ENCODE measurements at places on chromosomes 1 and 21.
A peak's percentile ranks its signal among the peaks of the same experiment; 100 is the strongest.

GRCh38 chr1:170674986-170675385 is 11.1 kb downstream of the PRRX1 start:
- DNase-seq = no peak

DNA sequence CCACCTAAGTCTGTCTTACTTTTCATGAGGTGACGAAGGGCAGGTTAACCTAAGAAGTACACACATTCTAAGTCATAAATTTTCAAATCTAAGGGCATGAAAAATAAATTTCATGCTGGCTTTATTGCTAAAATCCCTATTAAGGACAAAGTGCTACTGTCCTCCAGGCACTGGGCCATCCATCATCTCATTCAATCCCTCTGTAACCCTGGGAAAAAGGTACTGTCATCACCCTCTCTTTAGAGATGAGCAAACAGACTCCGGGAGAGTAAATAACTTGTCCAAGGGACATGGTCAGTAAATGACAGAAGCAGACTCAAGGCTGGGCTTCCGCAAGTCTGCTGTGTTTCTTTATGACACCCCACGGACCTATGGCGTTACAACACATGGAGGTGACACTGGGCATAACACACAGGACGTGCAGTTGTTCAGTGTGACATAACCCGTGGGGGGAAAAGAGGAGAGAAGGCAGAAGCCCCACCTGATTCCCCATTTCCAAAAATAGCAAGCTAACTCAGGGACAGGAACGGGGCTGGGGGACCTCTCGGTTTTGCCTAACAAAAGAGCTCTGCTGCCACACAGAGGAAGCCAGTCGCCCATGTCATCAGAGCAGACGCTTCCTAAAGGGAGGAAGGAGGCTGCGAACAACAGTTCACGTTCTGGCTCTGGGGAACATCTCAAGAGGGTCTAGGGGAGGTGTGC is 12.5 kb upstream of the SRM start:
- DNase-seq = no peak

DNA sequence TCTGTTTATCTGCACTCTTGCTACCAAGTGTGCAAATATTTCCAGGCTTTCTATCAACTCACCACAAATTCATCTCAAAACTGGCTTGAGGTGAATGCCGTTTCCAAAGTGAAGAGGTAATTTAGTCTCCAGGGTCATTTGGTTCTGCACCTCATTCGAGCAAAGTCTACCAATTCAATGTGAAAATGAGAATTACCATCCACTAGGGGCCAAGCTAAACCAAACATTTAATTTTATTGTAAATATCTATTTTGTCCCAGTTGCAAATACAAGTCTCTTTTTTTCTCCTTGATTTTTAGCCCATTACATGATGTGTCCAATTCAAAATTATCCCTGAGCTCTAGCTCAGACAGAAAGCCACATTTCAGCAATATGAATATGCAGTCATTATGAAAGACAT is 152.3 kb upstream of the PTBP2 start:
- no peak for DNase-seq

DNA sequence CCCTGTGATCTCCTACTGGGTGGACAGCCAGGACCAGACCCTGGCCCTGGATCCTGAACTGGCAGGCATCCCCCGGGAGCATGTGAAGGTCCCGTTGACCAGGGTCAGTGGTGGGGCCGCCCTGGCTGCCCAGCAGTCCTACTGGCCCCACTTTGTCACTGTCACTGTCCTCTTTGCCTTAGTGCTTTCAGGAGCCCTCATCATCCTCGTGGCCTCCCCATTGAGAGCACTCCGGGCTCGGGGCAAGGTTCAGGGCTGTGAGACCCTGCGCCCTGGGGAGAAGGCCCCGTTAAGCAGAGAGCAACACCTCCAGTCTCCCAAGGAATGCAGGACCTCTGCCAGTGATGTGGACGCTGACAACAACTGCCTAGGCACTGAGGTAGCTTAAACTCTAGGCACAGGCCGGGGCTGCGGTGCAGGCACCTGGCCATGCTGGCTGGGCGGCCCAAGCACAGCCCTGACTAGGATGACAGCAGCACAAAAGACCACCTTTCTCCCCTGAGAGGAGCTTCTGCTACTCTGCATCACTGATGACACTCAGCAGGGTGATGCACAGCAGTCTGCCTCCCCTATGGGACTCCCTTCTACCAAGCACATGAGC is 17.2 kb upstream of the SLC25A44 start:
- no peak for DNase-seq

- peak; percentile 60 for DNase-seq
Measured at GRCh38 chr1:34884961-34885360, 25.4 kb upstream of the SMIM12 start.

DNA sequence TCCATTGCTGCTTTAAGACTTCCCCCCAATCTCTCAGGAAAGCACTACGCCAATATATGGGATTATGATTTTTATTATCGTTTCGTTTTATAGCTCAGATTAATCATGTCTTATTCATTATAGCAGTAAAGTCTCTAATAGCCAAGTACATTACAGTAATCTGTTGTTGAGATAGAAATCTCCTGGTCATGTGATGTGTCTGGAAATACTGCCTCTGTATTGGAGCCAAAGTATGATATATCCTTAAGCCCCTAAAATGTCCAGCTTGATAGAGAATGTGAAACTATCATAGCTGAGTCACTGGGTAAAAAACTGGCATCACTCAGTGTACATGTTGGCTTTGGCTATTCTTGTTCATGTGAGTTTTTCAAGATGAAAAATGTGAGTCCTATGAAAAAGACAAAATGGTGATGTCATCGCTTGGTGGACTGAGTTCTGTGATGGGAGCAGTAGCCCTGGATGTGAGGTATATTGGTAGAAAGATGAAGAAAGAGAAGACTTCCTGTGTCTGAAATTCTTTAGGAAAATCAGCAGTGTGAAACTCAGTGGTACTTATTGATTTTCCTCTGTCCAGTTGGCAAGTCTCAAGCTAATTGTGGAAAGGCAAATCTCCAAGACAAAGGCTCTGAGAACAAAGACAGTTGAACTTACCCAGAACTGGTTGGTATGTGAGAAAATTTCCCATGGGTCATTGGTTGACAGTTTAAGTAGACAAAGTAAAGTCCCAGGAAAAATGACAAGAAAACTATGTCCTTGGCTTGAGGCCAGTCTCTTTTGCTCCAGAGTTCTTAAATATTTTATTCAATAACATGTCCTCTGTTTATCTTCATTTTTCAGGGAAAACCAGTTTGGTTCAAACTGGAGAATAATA is 76.2 kb downstream of the BRINP2 start:
- no peak for DNase-seq

GRCh38 chr1:94602316-94602715 is 60.8 kb upstream of the F3 start:
- no peak for DNase-seq

DNA sequence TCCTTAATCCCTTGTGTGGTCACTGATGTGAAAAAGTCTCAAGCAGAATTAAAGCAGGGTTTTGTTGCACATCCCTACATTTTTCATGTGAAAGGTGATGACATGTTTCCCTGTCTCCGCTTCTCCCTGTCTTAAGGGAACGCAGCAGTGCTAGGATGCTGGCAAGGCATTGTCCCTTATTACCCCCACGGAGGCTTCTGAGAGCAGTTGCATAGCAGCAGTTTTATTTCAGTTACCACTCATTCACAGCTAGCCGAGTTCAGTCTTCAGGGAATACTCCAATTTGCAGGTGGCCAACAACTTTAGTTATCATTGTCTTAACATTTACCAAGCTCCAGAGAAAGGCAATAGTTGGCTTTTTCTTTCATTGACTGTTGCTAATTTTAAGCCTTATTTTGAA is 89.1 kb downstream of the CLEC20A start:
- no peak for DNase-seq

GRCh38 chr1:45622524-45623394 is 1.1 kb downstream of the CCDC17 start:
- no peak for DNase-seq

DNA sequence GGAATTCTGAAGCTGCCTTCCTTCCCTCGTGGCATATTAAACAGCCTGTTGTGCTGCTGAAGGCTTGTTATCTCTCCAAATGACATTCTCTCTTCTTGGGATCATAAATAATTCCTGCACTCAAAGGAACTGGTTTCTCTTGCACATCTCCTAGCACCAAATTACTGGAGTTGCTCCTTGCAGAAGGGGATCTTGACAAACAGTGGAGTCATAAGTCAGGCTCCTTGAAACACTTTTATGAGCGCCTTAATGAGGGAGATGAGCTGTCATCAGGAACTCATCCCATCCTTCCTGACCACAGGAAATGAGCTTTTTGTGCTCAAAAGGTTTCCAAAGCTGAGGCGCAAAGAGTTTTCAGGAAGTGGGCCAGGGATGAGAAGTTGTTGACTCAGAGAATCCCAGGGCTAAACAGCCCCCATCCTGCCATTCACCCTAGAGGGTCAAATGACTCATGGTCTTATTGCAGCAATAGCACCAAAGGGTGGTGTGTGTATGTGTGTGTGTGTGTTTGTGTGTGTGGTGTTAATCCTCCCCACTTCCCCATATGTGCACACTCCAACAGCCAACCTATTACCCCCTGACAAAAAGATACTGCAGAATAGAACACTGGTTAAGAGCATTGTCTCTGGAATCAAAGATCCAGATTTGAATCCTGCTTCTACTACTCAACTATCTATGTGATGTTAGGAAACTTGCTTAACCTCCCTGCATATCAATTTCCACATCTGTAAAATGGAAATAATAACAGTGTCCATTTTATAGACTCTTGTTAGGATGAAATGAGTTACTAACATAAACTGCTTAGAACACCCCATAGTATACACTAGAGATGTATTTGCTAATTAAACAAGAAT is 2.8 kb upstream of the PHC2 start:
- DNase-seq = no peak

DNA sequence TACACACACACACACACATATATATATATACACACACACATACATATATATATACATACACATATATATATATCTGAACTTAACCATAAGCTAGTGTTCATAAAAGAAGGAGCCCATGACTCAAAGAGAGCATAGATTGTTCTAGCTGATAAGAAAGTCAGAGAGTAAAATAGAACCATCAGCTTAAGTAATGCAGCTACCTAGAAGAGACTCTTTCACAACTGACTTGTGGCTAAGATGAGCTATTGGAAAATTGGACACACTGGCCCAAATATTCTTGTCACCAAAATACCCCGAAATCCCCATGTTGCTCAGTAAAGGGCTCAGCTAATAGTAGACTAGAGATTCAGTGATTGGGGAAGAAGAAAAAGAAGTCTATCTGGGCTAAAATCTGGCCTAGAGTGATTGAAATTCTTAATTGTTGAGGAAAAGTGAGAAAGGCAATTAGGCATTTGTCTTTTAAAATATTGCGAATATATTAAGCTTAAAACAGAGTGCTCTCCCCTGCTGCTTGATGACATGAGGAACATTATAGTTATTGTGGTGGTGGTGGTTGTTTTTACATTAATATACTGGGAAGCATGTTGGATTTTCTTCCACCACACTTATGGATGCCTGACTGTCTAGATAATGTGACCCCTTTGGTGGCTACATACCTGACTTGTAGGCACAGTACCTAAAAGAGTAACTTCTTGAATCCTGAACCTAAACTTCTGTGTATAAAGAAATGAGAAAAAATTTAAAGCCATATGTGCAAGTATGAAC is 6.3 kb downstream of the SLAMF1 start:
- DNase-seq = no peak

- no peak for DNase-seq
Measured at GRCh38 chr1:82628887-82629286, 828.2 kb downstream of the ADGRL2 start.

DNA sequence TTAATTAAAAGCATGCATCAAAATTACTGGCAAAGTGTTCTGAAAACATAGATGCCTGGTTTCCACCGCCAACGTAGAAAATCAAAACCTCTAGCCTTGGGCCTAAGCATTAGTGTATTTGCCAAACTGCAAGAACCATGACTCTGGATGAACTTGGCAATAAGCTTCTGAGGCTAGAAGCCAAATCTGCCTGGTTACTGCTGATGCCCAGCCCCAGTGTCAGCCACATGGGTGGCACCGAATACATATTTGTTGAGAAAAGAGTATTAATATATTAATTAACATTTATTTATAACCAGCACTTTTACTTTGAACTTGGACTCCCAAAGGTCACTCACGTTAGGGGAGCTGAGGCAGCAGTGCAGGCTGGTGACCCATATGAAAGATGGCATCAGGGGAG is 140.6 kb upstream of the HMGB4 start:
- no peak for DNase-seq

- DNase-seq = no peak
Measured at GRCh38 chr1:100411574-100411973, 59.3 kb downstream of the CDC14A start.

- DNase-seq = no peak
Measured at GRCh38 chr1:116731439-116731838, 22.8 kb upstream of the CD2 start.

DNA sequence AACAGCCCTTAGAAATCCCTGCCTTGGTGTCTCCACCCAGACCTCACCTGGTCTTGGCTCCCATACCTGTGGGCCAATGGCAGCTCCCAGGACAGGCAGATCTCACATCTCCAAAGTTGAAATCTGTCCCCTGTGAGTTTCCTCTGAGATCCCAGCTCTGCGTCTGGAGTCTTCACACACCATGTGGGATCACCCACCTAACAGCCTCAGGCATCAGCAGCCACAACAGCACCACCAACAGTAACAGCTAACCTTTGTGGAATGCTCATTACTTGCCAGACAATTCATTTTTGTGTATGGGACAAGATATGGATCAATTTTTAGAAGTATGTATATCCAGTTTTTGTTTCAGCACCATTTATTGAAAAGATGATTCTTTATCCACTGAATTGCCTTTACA is 523.2 kb downstream of the MATN1 start:
- no peak for DNase-seq
